Activated T-helper 9 cell treated with anti-CD3 and anti-CD28 coated beads, Interleukin-2, amount 50 U/mL, for 16 hours (primary cell): ENCODE measurements at places on chromosomes 2 and 18.

DNA sequence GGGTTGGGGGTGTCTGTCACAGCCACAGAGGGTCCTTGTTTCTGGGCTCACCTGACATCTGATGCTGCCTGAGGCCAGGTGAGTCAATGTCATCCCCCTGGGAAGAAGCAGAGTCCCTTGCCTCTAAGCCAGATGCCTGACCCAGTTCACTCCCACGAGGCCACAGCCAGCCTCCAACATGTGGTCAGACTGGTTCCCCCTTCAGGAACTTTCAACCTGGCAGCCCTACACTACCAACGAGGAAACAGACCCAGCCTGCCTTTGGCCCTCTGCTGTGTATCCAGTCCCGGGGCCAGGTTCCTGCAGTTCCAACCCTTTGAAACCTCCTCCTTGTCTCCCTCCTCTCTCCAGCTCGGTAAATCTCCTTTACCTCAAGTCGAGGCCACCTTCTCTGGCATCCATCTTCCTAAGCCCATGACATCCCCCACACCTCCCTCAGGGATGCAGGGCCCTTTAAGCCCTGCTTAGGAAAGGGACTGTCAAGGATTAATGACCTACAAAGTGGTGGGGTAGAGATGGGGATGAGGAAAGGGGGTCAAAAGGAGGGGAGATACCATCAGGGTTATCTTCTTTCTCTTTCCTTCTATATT is 49.2 kb upstream of the SMAD2 start:
- DNase-seq: no peak

GRCh38 chr2:207558079-207558491 is 28.3 kb downstream of the CREB1 start:
- no peak for DNase-seq

DNA sequence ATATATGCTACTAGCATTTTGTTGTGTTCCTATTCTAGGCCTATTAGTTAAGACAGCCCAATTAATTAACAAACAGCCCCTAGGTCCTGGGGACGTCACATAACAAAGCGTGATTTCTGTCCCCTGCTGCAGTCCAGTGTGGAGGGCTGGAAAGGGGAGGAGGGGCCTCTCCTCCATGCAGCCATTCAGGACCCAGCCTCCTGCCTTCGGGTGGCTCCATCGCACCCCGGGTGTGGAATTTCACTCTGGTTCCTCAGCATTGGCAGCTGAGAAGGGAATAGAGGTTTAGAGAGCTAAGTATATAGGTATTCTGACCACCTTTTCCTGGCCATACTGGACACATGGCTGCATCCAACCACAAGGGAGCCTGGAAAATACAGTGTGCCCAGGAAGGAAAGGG is 42.4 kb downstream of the MC2R start:
- DNase-seq: no peak

DNA sequence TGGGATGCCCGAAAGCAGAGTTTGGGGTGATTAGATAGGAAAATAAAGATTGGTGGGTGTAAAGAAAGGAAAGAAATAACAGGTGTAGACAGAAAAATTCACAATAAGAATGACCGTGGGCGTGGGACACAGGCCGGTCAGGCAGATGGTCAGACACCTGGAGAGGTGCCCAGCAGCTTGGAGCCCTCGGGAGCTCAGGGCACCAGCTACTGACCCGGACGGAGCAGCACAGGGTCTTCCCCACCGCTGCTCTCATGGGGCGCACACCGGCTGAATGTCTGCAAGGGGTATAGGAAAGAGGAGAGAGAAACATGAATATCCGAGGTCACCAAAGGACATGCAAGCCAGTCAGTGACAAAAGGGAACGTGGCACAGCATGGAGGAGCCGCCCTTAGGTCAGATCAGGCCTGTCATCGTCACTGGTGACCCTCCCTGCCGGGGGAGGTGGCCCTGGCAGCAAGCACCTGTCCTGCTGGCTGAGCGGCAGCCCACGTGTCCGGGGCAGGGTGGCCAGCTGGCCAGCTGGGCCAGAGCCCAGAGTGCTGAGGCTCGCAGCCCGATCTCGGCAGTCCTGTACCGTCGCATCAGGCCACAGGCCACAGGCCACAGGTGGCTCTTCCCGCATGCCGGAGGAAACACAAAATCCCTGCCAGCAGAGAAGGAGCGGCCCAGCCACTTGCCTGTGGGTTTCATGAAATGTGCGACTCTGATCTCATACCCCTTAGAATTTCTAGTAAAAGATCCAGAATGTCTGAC is 112.0 kb upstream of the NDUFV2 start:
- DNase-seq: no peak

DNA sequence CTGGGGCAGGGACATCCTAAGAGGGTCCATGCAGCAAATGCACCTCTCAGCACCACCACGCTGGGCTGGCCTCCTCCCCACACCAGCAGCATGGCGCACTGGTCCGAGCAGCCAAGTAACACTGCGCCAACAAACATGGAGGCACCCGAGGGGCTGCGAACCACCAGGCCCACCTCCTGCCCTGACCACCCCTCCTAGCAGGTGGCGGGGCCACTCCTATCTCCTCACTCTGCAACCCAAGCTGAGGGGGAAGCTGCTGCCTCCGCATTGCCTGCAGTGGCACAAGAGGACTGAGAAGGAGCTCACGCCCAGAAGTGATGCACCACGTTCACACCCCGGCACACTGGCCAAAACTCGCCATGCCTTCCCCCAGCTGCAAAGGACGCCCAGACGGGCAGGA is 94.4 kb downstream of the EIPR1 start:
- no peak for DNase-seq

GRCh38 chr2:241507430-241508239 is 749 bp downstream of the STK25 start:
- DNase-seq: no peak

- no peak for DNase-seq
Observed at GRCh38 chr18:26628017-26628416, 79.7 kb upstream of the KCTD1 start.

- DNase-seq: no peak
Observed at GRCh38 chr2:186590759-186591505, 1.1 kb downstream of the ITGAV start.

DNA sequence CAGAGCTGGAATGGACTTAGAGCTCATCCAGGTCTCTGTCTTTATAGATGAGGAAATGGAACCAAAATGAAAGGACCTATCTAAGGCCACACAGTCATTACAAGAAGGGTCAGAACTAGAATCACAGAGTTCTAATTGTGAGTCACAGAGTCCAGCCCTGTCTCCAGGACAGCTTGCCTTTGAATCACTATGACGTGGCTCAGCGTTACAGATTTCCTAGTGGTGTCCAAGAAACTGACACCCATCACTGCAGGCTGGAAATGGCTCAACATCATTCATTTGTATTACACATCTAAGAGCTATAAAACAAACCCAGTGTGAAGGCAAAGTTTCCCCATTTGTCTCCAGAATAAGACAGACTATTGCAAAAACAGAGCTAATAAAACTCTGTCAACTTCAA is 164.3 kb upstream of the SIX2 start:
- DNase-seq: no peak

DNA sequence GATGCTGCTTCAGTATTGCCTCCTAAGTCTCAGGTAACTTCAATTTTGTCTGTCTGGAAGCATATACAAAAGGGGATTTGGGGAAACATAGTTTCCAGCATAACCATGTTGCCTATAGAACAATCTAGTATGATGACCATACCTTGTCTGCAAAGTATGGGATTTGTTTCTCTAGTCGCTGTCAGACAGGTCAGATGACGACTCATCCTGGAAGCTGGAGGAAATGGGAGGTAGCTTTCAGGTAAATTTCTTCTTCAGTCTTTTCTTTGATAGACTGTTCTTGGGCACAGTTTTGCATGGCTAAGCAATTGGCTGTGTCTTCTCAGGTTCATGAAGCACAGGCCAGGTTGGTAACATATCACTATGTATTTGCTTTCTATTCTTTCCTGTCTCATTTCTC is 2.8 kb upstream of the OSBPL6 start:
- DNase-seq: no peak

GRCh38 chr2:160043265-160043664 is 19.1 kb downstream of the PLA2R1 start:
- no peak for DNase-seq

DNA sequence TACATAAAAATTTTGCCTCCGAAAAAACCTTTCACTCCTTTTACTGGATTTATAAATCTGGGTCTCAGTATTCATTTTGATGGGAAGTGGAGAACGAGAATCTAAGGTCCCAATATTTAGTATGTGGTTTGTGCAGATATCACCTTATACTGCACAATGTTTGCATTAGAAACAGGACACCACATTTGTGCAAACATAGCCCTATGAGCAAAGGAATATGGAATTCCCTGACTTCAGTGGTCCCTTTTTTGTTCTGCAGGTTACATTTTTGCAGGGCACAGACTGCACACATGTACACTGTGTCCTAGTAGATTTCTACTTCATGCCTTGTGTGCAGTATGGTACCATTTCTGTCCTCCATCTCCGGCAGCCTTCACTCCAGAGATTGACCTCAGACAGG is 130.0 kb downstream of the CDH19 start:
- DNase-seq: no peak

DNA sequence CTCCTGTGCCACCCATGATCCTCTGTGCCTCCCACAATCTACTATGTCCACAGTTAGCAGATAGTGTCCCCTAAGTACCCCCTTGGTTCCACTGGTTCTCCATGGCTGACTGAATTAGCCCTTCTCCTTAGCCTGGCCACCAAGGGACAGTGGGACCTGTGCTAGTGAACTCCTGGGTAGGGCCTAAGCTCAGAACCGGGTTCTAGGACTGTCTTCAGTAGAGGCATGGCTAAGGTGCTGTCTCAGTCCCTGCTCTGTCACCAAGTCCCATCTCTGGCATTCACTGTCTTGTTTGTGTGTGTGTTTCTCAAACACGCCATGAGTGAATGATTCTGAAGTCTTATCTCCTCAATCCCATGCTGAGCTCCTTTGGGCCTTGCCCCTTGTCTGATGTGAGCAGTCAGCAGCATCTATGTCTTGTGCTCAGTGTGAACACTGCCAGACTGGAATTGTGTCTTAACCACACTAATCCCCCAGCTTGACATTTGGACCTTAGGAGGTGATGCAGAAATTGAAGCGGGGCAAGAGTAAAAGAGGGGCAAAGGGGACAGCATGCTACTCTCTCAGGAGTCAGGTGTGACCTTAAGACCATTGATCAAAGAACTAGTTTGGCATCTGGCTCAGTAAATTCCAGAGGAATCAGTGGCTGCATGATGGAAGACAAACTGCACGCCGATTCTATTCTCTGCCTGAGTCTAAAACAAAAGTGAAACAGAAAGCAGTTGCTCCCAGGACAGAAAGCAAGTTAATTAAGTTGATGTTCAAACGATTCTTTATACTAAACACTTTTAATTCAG is 190.5 kb downstream of the ALPK2 start:
- no peak for DNase-seq

GRCh38 chr2:217120429-217120828 is 260.6 kb upstream of the TNP1 start:
- DNase-seq: no peak

- no peak for DNase-seq
Observed at GRCh38 chr18:36974686-36975085, 145.8 kb downstream of the KIAA1328 start.

- no peak for DNase-seq
Observed at GRCh38 chr18:36185901-36186460, 1.3 kb upstream of the MOCOS start.

DNA sequence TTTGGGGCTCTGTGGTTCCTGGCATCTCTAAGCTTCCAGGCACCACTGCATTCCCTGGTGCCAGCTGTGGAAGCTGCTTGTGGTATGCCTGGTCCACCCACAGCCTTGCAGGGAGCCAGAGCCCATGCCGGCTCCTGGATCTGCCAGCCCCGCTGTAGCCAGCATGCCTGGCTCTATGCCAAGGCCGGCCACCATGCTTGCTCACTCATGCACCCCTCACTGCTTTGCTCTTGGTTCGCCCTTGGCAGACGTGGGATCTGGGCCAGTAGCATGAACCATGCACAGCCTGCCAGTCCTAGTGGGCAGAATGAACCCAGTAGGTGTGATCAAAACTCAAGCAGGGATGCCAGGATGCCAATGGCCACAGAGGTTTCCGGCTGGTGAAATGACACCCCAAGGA is 634.2 kb upstream of the TMEFF2 start:
- DNase-seq: no peak

DNA sequence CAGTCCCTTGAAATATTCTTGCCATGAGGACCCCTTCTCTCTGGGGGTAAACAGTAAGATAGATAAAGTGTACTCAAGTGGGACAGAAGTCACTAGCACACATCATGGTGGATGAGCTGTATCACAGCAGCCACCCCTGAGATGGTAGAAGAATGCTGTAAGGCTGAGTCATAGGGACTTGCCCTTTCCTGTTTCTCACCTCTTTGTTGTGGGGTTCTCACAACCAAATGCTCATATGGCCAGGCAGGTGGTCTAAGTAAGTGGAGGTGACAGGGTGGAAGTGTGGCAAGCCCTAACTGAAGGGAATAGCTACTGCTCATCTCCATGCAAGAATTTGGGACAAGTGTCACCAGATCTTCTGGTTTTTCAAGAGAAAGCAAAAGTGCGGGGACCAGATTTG is 202.7 kb upstream of the SLC14A2 start:
- DNase-seq: no peak

GRCh38 chr2:46344706-46345105 is 47.5 kb downstream of the EPAS1 start:
- no peak for DNase-seq

DNA sequence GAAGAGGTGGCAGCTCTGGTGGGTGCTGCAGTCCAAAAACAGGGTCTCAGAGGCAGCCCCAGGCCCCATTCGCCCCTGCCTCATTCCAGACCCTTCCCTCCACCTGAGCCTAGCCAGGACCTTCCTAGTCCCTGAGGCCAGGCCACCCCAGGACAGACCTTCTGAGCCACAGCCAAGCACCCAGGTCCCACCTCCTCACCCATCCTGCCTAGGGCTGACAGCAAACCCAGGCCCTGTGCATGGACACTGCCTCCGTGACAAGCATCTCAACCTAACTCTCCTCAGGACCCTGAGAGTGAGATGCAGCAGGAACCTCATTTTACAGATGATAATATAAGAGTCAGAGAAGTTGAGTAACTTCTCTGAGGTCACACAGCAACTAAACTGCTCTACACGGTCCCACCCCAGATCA is 15.5 kb downstream of the ADRA2B start:
- DNase-seq: no peak

DNA sequence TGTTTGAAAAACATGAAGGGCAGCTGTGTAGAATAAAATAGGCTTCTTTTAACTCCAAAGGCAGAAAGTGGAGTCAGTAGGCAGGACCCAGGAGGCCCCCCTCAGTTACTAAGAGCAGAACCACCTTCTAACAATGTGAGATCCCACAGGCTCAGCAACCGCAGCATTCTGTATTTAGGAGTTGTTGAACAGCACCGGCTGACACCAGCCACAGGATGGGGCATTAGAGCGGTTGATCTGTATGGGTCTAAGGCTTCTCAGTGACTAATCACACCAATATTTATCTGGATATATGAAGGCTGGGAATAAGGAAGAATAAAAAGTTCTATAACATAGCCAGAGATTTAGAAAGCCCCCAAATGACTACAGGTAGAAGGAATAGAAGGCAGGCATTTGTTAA is 51.7 kb downstream of the MYO5B start:
- DNase-seq: no peak

DNA sequence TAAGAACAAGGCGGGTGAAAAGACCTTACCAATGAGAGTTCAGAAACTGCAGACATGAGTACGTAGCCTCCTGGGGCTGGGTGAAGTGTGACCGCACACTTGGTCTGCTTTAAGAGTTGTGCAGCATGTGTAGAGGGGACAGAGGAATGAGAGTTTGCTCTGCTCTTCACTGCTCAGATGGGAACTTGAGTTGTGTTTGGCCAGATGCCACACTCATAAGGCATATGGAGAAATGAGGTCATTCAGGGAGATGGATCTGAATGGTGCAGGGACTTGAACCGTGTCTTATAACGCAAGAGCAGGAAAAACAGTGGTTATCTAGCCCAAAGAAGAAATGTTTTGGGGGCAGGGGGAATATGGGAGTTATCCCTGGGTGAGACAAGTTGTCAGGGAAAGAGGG is 273.8 kb upstream of the LYPD1 start:
- no peak for DNase-seq
